Spinal cord (tissue), 10 donors: ENCODE measurements at places on chromosomes 7 and 10. TPM values are rescaled to one million over a fixed set of nuclear protein-coding genes. Genes with fewer than 3 reads are reported as not detected.

Gene NUTM2A
- 1.2 TPM for total RNA-seq

Gene USP6NL
- total RNA-seq, result 25.5 TPM

Gene ASB15
- not detected for total RNA-seq

Gene NPFFR1
- total RNA-seq, result 0.50 TPM

Gene PPP1R3C
- total RNA-seq, result 48.2 TPM

Gene ASB4
- total RNA-seq, result 0.72 TPM
